ENCODE measurements at places on chromosomes 2 and 18.

GRCh38 chr2:157782057-157782845, 93.9 kb downstream of the ACVR1 start:
- no peak for DNase-seq

DNA sequence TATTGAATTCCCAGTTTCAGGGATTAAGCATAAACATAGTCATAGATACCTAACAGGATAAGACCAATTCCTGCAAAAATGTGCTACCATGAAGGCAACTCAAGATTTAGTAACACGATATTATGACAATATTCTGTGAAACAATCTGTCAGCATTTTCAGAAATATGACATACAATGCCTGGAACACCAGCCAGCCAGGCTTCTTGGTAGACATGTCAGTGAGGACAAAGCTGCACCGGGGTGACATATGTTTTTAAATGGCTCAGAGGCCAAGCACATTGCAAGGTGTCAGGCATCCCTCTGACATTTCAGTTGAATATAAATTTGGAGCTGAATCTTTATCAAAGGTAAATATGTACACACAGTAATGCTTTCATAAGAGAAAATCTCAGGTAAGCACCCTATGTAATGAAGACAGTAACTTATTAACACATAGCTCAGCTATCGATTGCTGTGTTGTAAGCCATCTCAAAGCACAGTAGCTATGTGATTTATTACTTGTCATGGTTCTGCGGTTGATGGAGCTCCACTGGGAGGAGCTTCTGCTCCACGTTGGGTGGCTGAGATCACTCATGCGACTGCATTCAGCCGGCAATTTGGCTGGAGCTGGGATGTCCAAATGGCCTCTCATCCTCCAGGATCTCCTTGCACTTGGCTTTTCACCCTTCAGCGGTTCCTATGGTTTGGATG, 31.9 kb upstream of the EML6 start:
- DNase-seq, result no peak

- no peak for DNase-seq
These were observed 56.4 kb downstream of the ADCY3 start for GRCh38 chr2:24863641-24864040.

- no peak for DNase-seq
These were observed 95.5 kb downstream of the KCTD18 start for GRCh38 chr2:200414367-200414766.

- DNase-seq, result no peak
These were observed 73.5 kb downstream of the FBXO15 start for GRCh38 chr18:74073957-74074667.

DNA sequence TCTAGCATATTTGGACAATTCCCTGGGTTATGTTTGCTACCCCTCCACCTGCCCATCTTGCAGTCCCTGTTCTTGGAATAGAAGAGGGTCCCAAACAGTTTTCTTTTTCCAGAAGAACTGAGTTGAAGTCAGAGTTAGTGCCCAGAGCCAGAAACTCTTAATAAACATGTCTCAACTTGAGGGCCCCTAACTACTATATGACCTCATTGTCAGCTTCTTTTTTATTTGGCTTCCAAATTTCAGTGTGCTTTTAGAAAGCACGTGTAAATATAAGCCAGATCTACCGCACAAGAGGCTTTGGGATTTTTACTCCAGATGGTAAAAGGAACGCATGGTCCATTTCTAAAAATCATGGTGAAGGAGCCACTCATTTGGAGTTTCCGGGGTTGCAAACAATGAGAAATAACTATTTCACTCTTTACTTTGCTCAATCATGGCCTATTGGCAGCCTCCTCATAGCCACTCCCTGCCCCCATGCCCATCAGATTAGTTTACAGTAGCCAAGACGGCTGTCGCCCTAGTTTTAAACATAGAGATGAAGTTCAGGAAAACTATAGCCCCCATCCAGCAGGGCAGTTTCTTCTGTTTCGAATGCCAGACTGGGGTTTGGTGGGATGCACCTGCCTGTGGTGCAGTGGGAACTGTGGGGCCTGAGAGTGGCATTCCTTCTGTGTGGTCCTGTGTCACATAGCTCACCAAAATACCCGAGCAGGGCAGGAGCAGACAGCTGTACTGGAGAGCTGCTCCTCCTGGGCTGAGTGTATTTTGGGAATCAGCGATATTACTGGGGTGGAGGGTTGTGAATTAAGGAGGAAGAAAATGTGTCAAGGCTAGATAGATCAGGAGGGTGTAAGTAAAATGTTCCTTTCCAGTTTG, 1.7 kb downstream of the MAPRE3 start:
- no peak for DNase-seq
